Activated T-cell treated with anti-CD3 and anti-CD28 coated beads, Interleukin-2, amount 50 U/mL, for 48 hours (primary cell): ENCODE measurements at places on chromosomes 2 and 18.

GRCh38 chr18:10878703-10879102 is 270.7 kb downstream of the PIEZO2 start:
- DNase-seq = no peak

DNA sequence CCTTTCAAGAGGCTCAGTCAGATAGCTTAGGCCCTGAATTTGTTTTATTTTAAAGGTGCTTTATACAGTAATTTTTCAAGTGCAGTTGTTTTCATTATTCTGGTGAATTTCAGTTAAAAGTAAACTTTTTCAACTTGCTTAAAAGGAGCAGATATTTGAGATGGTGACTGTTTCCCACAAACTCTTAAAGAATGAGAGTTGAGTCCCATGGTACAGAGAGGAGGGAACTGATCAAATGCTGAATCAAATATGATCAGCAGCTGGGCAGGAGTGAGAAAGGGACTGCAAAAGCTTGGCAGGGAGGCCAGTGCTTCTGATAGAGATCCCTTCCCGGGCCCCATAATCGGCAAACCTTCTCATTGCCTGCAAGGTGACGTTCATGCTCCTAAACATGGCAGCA is 91.2 kb downstream of the KCNS3 start:
- DNase-seq = no peak

DNA sequence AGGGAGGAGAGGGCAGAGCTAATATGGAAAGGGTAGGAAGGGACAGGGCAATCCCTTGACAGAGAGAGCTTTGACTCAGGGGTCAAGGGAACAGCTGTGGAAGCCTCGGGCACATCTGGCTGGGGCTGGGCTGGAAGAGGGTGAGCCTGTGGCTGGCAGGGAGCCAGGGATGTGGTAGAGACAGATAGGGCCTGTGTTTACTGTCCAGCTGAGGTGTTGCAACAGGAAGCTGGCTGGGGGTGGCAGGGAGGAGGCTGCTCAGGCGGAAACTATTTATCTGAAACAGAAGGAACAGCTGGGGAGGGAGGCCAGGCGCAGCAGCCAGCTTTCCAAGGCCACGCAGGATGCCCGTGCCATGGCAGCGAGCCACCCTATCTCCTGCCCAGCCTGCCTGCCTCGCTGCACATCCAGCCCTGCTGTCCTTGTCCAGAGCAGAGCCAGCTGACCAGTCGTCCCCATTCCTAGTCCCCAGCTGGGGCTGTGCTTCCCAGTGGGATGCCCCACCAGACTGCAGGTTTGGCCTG is 264.7 kb downstream of the CYP26B1 start:
- DNase-seq = no peak

DNA sequence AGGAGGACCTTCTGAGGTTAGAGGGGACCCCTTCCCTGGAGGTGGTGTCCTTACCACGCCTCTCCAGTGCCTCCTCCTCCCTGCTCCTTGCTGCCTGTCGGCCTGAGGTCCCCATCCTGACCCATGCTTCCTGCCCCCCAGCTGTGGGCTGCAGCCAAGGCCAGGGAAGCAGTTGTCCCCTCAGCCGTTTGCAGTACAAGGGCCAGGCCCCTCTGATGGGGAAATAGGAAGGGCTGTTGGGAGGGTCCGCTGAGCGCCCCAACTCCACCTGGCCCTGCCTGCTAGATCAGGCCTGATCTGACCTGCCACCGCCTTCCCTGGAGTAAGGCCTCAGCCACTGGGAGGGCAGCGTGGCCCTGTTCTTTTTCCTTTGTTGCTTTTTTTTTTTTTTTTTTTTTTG is 219.8 kb downstream of the KLHL29 start:
- no peak for DNase-seq

- DNase-seq = peak; percentile 77
Observed at GRCh38 chr2:70553584-70554337, at the start of gene TGFA. TGFA (minus strand) TSS chr2:70553826; CDS start chr2:70553767, 59 bp downstream.

DNA sequence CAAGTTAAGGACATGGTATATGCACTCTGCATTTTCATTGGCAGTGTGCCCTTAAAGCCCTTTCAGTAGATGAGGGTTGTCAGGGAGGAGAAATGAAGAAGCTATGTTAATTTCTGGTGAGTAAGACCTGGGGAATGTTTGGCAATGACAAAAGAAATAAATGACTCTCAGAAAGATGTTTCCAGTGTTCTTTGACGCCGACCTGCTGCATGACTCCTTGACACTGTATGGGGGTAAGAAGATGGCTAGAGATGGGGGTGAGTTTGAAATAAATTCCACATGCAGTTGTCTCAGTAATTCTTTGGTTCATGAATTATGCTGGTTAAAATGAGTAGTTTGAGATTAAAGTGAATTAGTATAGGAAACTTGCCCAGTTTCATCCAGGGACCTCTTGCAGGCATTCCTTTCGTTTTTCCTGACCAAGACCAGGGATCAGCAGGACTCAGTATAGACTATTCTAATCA is 5.9 kb downstream of the CCDC121 start:
- no peak for DNase-seq

DNA sequence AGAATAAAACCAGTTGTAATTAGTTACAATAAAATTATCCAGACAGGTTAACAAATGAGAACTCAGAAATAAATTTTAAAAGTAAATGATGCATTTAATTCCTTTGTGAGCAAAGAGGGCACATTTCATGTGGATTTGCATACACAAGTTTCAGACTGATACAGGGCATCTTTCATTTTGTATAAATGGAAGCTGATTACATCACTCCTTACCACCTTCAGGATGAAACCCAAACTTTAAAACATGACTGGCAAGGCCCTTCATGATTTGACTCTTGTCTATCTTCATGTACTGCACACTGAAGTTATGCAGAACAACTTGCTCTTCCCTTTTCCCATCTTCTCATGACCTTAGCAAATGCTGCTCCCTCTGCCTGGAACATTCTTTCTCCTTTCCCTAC is 26.9 kb downstream of the EFEMP1 start:
- no peak for DNase-seq

DNA sequence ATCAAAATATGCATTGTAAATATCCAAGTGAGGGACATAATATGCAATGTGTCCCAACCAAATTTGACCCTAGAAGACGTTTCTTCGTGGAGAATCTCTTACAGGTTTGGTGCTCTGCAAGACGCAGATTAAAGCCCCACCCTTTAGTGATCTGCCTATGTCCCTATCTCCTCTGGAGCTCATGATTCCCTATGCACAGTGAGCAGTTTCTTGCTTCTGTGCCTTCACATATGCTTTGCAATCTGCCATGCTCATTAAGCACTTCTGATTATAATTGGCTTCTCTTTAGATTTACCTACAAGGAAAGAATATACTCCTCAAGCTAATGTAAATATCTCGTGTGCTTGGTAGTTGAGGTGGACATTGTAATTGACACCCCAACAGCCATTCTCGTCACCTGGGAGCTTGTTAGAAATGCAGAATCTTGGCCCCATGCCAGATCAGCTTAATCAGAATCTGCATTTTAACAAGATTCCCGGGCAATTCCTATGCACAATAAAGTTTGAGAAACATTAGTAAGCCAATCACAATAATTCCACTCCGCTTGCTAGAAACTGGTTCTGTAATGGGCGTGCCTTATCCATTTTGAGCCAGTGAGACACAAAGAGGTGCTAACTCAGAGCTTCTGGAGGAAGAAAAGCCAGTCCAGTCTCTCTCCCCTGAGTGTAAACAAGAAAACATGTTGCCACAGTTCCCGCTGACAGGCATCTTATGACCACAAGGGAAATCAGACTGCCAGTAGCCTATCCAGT is 2.8 kb upstream of the PUM2 start:
- no peak for DNase-seq

DNA sequence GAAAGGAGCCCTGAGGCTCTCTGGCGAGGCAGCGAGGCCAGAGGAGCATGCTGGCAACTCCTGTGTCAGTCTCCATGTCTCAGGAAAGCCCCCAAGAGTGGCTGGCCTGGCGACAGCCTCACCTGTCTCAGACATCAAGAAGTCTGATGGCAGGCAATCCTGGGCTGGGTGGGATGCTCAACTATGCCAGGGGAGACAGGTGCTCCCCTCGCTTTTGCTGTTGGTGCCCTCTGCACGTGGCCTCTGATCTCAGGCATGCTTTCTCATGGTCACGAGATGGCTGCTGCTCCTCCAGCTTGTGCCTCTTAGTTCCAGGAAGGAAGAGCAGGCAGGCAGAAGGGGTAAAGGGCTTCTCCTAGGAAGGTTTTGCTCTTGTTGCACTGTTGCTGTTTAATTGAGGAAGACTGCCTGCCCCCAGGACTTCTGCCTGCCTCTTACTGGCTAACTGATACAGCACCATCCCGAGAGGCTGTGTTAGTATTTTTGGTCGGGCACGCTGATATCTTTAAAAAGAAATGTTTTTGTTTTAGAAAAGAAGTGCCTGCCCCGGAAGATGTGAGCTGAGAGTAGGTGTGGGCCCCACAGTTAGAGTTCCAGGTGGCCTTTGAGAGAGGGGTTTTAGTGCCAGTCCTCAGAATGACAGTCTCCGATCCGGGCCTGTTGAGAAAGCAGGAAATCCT is 344.8 kb upstream of the HS6ST1 start:
- no peak for DNase-seq

- no peak for DNase-seq
Observed at GRCh38 chr2:17235167-17235566, 283.1 kb downstream of the RAD51AP2 start.

GRCh38 chr2:213696442-213696841 is 412.2 kb downstream of the SPAG16 start:
- DNase-seq = no peak
